Stimulated activated memory B cell treated with anti-CD40 and anti-IgM and Interleukin-4, amounts not matched to agents 10 μg/mL and 1 μg/mL and 100 μg/mL, for 72 hours (primary cell): ENCODE measurements at places on chromosomes 13 and 19.
A peak's percentile ranks its signal among the peaks of the same experiment; 100 is the strongest.

DNA sequence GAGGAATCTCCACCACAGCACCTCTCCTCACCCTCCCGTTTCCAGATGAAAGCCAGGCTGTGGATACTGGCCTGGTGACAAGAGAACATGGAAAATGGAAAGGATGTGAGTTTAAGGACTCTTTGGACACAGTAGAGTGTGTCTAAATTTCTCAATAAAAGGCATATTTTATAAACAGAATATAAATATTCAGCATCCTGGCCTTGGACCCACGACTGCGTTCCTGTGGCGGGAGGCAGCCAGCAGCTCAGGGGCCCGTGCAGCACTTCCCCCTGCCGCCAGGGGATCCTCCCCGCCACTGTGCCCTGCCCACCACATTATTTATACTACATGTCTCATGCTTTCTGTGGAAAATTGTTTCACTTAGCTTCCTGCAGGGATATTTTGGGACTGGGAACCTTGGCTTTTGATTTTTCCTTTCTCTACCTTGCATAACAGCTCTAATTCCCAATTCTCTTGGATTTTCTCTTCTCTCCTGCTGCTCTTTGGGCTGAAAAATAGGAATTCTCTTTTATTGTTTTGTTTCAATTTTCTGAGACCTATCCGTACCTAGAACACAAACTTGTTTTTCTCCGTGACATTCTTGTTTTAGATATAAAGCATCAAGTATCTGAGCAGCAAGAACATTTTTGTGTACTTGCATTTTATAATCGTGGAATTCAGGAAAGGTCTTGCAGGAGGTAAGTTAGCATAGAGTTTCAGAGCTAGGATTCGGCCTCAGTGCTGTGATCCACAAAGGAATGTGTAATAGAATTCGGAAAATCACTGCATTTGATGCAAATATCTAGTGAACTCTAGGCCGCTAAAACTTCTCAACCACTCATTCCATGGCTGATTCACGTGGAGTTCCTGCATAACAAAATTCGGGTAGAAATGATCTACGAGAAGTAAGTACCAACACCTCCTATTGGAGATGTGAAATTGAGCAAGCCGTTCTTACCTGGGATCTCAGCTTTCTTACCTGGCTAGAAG is 107.7 kb upstream of the SPATA13 start:
- no peak overlapping the region for H3K27ac ChIP-seq
- peaks cover 37% of the 10 kb centered on the region for H3K27me3 ChIP-seq
- ATAC-seq = no peak
- H3K36me3 ChIP-seq = no peaks in the 10 kb centered on the region

- H3K36me3 ChIP-seq = no peaks in the 10 kb centered on the region
- ATAC-seq = no peak
- H3K4me3 ChIP-seq = no peak overlapping the region
- peaks cover 5% of the 10 kb centered on the region for H3K4me1 ChIP-seq
- no peak overlapping the region for H3K27ac ChIP-seq
These were observed 23.9 kb upstream of the OXGR1 start for GRCh38 chr13:97018029-97018819.

- peaks cover 76% of the 10 kb centered on the region for H3K4me1 ChIP-seq
- peak; percentile 89 for ATAC-seq
- H3K27me3 ChIP-seq = no peaks in the 10 kb centered on the region
- H3K4me3 ChIP-seq = peak overlapping the region; percentile 7
These were observed 12.1 kb upstream of the MYCBP2 start for GRCh38 chr13:77338961-77339401.

DNA sequence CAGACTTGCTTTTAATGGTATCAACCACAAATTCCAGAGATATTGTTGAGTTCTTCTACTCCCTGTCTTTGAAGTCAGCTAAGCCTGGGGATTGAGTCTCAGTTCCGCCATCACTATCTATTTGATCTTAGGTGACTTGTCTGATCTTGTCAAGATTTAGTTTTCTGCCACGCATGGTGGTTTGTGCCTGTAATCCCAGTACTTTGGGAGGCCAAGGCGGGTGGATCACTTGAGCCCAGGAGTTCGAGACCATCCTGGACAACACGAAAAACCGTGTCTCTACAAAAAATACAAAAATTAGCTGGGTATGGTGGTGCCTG is 376.9 kb downstream of the FGF9 start:
- H3K4me3 ChIP-seq = no peak overlapping the region
- no peaks in the 10 kb centered on the region for H3K4me1 ChIP-seq
- no peaks in the 10 kb centered on the region for H3K27me3 ChIP-seq
- no peak for ATAC-seq
